ENCODE measurements at places on chromosomes 1 and 21.

GRCh38 chr21:42609811-42610210, 43.6 kb upstream of the PDE9A start:
- DNase-seq = peak; percentile 53

DNA sequence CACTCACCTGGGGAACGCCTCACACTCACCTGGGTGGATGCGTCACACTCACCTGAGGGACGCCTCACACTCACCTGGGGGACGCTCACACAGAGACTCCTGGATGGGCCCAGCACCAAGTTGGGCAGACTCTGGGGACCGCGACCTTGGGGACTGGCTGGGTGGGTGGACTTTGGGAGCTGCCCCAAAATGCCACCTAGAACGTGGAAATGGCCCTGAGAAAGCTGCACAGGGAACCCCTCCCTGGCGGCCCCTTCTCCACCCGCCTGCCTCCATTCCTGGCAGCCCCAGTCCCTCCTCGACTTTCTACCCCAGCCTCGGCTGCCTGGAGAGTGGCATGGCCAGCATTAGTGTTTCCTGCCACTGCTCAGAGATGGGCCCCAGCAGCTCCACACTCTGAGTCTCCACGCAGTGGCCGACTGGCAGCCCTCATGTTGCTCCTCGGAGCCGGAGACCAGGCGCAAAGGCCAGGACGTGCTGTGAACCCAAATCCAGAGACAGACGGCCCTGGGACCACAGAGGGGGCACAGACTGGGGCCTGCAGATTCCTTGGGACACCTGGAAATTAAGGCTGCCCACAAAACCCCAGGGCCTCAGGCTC, 46.5 kb upstream of the ACTRT2 start:
- no peak for DNase-seq

DNA sequence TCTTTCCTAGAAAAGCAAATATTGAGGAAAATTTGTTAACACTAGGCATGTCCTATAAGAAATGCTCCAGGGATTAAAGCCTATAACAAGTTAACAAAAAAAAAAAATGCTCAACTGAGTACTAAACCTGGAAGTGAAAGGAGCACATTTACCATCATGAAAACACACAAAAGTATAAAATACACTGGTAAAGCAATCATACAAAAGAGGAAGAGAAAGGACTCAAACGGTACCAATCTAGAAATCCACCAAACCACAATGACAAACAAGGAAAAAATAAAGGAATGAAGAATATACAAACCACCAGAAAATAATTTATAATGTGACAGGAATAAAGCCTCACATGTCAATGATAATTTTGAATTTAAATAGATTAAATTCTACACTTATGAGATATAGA, 21.2 kb downstream of the CD1E start:
- DNase-seq = no peak

- DNase-seq = no peak
These were observed 44.6 kb upstream of the BCL9 start for GRCh38 chr1:147496571-147497210.

DNA sequence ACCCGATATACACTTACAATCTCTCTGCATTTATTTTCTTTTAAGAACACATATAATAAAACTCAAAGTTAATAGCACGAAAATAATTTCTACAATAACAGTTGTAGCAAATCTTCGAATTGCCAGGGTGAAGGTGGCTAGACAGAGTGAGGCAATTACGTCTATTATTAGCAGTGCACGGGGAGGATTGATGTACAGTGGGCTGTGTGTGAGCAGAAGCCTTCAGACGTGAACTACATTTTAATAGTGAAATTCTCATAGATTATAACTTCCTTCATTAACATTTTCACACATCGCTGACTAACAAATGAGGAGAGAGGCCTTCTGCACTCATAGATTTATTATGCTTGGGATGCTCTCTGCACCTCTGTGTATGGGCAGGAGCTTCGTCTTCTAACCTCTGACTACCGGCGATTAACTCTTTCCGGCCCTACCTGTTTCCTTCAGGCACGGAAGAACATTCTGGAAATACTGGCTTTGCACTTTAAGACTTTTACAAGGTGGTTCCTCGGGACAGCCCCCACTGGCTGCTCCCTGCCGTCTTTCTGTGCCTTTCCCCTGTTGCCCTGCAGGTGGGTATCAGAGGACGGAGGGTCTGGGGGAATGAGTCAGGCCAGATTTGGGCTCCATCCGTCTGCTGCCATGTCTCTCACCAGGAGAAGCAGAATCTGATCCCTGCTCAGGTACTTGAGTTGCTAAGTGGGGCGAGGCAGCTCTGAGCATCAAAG, 200.5 kb downstream of the CAMTA1 start:
- DNase-seq = no peak

- DNase-seq = no peak
These were observed 122.6 kb downstream of the FCRL5 start for GRCh38 chr1:157429601-157430240.

GRCh38 chr1:207102146-207102545, 1.9 kb upstream of the C4BPA start:
- DNase-seq = no peak

- no peak for DNase-seq
These were observed 24.7 kb downstream of the TFF3 start for GRCh38 chr21:42290505-42290904.

DNA sequence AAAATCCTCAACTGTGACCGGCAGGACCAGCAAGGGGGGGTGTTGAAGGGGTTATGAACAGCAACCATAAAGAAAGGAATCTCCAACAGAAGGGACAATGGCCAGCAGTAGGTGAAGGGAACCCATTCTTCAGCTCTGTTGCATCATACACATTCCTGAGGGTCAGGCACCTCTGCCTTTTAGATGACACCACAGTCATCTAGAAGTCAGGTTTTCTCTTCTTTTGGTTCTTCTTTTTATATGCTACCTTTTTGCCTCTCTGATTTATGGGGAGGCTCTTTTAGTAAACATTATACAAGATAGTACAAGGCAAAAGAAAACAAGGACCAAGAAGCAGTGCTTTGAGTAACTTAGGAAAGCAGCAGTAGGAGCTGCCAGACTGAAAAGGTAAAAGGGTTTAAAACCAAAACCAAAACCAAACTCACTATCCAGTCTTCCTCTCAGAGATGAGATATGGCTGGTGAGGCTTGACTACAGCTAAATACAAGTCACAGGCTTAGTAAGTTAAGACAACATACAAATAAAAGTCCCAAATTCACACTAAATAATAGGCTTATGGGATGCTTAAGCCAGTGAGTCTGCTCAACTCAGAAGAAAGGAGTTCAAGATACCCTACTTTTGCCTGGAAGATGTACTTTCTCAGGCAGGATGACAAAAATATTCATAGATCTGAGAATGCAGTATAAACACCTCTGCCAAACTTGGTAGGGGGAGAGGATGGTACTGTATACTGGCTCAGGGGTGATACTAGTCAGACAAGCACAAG, 4.1 kb downstream of the TEX38 start:
- no peak for DNase-seq

DNA sequence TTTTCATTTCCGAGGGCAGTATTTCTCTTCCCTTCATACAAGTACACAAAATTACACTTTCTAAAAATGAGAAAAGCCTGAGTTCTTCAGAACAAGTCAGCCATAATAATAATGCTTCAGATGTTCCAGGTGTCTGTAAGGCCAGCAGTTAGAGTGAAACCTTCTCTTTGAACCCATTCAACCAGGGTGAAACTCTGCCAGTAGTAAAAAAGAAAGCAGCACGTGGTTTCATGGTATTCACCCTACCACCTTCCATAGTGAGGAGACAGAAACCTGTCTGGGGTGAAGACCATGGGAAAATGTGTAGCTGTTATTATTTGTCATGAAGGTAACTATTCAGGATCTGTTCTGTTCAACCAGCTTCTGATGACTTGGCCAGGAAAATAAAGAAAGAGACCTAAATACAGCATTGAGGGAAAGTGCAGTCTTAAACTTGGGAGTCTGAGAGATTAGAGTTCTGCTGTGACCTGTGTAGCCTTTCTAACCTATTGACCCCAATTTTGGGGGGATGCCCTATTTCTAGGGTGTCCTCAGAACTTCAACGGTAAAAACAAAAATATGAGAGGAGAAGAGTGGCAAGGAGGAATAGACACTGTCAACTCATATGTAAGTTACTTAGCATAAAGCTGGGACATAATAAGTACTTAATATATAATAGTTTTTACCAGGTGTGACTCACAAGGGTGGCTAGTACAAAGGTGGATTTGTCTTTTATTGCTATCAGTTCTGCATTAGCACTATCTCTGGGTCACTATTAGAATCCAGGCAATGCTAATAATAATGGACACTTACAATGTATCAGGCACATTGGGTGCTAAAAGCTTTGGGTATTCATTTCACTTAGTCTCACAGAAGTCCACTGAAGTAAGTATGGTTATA, 70.0 kb upstream of the TNFSF4 start:
- no peak for DNase-seq

GRCh38 chr1:53637511-53638359, 101.2 kb downstream of the GLIS1 start:
- no peak for DNase-seq

GRCh38 chr1:203072002-203072602, 13.7 kb downstream of the MYOG start:
- no peak for DNase-seq

DNA sequence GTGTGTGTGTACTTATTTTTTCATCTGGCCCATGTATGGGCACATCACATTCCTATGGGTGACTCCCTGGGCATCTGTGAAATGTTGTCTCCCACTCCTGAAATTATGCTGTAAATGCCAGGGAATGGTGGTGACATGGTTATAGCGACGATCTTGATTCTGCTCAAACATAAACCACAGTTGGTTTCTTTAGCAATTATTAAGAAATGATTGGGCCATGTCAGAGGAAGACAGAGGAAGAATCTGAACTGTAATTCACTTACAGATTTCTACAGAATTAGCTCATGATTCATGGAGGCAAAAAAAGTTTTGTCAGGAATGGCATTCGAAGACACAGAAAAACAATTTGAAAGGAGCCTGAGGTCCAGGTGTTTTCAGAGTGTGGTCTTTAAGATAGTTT, 25.8 kb upstream of the KCNE1 start:
- DNase-seq = no peak

DNA sequence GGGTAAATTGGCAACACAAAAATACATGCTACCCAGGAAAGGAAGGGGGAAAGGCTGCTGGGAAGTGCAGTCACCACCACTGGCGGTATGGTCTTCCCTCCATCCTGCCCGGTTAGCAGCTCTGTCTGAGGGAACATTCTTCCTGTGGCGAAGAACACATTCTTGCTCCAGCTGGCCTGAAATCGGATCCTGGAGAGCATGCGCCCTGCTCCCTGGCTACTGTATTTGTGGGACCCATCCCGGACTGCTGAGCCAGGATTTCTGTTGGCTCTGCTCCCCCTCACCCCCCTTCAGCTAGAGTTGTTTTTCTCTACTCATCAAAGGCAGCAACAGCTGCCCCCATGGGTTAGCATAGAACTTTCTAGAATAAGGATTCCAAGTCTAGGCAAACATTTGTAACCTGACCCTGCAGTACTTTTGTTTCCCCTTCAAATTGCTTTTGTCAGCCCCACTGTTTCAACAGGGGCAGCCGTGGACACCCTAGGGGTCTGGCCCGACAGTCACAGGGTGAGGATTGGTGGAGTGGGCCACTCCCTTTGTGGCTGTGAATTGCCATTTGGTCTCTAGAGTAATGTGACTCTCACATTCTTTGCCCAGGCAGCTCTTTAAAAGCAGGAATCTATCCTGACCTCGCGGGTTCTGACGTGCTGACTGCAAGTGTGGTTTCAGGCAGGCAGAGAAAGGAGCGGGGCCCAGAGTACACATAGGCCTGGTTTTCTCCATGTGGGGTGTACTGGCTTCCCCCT, 157.7 kb downstream of the TOMM20 start:
- DNase-seq = no peak

GRCh38 chr1:30863858-30864604, 44.5 kb downstream of the SDC3 start:
- DNase-seq = no peak

DNA sequence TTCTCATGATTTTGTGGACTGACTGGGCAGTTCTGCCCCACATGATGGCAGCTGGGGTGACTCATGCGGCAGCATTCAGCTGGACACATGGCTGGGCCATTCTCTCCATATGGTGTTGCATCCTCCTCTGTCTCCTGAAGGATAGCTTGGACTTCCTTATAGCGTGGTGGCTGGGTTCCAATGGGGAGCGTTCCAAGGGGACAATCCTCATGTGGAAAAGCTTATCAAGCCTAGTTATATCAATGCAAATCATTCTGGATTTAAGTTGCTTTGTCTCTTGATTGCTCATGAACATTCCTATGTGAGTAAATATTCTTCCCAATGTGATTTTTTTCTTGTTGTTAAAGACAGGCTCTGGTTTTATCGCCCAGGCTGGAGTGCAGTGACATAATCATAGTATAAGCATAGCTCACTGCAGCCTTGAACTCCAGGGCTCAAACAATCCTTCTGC, 13.2 kb upstream of the SLC2A1 start:
- DNase-seq = no peak

DNA sequence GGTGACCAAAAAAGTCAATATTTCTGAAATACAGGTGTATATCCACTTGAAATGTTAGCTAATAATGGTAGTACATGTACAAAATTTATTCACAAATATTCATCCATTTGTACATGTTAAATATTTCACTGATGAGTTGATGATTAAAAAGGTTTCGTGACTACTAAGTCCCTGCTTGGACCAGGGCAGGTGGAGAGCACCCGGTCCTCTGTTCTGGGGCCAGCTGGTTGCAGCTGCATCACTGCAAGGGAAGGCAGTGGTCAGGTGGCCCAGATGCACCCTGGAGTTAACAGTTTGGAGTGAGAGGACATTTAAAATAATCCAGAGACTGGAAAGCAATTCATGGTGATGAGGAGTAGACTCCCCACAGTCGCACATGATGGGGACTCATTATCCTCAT, 141.2 kb downstream of the ZBTB18 start:
- no peak for DNase-seq

DNA sequence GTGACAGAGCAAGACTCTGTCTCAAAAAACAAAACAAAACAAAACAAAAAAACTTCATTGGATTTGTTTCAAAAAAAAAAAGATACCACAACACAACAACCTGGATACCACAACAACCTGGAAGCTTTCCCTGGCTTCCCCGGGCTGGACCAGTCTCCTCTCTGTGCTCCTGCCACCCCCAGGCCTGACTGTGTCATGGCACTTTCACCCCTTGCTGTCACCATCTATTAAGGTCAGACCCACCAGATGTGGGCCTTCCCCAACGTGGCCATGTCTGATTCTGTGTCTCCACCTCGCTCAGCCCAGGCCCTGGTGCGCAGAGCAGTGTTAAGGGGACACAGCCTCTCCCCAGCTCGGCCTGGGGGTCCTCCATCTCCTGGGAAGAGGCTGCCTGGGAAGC, 28.3 kb upstream of the ACOT11 start:
- no peak for DNase-seq

- DNase-seq = no peak
These were observed 79.2 kb downstream of the RIPK4 start for GRCh38 chr21:41687633-41688032.

Data from stimulated activated CD4-positive, alpha-beta T cell treated with anti-CD3 and anti-CD28 coated beads, Interleukin-4, amount 100 ng/mL, for 48 hours (primary cell).